ENCODE measurements at places on chromosomes 13 and 19.

DNA sequence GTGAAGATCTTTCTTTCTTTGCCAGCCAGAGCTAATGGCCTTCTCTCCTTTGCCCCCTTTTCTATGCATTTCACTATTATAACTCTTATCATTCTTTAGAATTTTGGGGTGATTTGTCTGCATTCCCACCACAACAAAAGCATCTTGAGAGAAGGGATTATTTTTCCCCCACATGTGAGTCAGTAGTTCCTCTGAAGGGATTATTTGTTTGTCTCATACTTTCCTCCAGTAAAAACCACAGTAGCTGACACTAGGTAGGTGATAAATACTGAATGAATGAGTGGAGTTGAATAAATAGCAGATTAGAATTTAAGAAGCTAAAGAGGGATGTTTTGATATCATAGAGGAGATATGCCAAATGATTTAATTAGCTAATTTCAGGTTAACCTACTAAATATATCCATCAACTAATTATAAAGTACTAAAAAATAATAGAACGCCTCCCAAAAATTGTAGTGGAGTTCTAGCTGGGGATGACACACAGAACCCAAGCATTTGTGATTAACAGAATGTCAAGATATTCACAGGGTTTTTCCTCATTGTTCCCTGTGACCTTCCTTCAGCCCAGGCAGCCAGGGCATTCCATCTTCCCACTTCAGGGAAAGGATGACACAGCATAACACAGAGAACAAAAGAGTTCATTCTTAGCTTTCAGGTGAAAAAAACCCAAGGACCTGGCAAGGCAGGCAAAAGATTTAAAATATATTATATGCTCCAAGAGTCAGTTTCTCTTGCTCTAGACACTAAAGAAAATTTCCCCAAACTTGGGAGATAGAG is 3.5 kb upstream of the TBC1D4 start:
- no peak for DNase-seq

DNA sequence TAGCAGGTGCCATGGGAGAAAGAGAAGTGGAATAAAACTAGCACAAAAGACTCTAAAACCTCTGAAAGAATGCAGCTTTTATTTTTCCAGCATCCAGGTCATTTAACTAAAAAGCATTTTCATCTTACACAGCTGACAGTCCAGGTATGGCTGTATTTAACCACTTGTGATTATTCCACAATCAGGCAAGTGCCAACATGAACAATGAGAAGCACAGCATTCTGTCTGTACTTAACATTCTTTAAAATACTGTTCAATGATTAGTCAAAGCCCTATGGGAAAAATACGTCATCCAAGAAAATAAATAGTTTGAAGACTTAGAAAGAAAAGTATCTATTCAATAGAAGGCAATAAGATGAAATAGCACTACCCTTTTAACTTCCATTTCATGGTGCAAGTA is 246.9 kb downstream of the LIG4 start:
- no peak for DNase-seq

DNA sequence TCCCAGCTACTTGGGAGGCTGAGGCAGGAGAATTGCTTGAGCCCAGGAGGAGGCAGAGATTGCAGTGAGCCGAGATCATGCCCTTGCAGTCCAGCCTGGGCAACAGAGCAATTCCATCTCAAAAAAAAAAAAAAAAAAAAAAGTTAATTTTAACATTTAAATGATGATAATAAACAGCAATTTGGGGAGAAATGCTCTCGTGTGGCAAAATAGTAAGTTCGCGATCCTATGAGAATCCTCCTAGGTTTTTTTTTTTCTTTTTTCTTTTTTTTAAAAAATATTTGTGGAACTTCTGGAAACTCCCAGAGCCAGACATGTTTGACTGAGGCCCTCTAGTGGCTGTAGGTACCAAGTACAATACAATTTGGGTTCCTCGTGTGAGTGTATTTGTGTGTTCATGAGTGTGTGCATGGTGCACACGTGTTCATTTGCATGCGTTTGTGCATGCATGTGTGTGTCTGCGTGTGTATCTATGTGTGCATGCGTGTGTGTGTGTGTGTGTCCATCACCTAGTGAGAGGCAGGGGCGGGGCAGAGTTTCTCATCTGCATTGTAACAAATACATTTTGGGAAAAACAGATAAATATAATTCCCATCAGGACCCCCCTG is 31.2 kb downstream of the TMPRSS9 start:
- no peak for DNase-seq

DNA sequence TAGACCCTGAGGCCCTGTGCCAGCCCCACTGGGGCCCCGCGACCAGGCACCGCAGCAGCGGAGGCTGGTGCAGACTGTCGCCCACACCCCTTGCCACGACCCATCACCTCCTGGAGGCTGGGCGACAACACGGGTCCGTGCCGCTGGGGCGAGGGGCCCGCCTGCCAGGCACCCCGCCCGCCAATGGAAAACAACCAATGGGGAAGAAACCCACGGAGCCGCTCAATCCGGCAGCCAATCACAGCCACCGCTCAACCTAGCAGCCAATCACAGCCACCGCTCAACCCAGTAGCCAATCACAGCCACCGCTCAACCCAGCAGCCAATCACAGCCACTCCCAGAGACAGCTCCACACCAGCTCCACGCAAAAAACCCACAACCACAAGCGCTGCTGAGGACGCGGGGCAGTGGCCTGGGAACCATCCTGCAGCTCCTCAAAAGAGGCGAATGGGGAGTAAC is 29.7 kb downstream of the GPX4 start:
- peak; percentile 79 for DNase-seq

GRCh38 chr19:49712397-49712859 is 21.5 kb downstream of the CPT1C start:
- DNase-seq, result no peak
